SHP77 (cell line): ENCODE measurements at places on chromosomes 3 and 15.
A peak's percentile ranks its signal among the peaks of the same experiment; 100 is the strongest.

GRCh38 chr3:159711560-159712333 lies 276.9 kb upstream of the IL12A start:
- DNase-seq = no peak

GRCh38 chr3:163273694-163274093 lies 1777.1 kb downstream of the OTOL1 start:
- DNase-seq = no peak

DNA sequence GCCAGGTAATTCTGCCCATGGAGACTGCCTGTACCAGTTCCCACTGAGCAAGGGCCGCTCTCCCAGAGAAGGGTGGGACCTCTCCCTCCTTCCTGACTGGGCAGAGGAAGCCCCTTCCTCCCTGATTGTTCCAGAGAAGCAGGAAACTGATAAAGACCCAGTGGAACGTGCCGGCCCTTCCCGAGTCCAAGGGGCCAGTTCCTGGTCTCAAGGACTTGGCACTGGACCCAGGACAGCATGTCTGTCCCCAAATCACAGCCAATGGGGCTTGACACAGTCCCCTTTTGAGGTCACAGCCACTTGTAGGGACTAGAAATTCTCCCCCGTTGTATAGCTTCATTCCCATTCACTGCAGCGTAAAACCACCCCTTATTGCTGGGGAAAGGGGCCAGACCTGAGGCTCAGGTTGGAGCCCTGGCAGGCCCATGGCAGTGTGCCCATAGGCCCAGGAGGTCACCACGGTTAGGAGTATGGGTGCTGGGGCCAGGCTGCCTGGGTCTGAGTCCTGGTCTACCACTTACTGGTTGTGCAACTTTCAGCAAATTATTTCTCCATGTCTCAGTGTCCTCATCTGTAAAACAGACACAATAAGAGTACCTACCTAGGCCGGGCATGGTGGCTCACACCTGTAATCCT lies 18.1 kb downstream of the CSRNP1 start:
- DNase-seq = no peak

- peak; percentile 12 for DNase-seq
Observed at GRCh38 chr15:27742751-27743477, 356.2 kb downstream of the OCA2 start.

DNA sequence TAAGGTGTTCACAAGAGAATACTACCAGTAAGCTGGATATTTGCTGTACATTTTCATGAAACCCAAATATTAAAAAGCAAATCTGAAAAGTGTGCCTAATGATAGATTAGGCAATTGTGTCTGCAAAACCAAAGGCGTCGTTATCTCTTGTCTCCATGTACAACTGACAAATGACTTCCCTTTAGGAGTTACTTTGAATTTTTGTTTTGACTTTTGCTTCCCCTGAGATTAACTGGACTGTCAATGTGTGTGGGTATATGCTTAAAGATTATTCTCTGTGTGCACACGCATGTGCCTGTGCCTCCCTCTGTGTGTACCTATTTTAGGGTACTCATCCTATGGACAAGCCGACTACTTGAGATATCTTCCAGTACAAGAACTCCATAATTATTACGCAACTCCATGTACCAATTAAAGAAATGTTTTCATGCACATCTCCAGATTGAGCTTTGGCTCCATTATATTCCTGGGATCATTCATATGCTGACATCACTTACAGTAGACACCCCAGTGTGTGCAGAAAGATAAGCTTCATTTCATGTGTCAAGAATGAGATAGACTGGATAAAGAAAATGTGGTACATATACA lies 431.2 kb upstream of the ADAMTS9 start:
- no peak for DNase-seq

GRCh38 chr3:141840737-141841544 lies 35.5 kb upstream of the ATP1B3 start:
- DNase-seq = no peak

DNA sequence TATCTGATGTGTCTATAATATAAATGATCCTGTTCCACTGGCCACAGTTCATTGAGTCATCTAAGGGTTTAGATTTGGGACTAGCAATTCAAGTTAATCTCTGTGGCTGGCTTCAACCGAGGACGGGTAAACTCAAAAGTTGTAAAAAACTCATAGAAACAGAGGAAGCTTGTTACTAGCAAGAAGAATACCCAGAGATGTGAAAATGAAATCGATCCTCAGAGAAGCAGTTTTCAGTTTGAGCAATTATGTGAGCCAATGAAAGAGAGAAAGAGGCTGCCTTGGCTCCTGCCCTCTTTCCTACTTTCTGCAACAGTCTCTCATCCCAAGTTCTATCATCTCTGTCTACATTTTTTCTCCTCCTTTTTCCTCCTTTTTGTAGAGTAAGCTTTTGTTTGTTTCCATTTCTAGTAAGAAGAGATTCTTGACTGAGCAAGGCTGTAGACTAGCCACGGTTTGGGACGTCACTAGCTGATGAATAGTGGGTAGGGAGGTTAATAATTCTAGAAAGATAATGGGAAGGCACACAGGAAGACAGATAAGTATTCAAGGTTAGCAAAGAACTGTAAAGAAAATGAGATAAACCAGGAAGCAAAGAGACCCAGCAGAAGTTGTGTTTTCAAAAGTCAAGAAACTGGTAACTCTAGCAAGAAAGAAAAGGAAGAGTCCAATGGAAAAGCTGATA lies 298.9 kb upstream of the NR2F2 start:
- DNase-seq = no peak

DNA sequence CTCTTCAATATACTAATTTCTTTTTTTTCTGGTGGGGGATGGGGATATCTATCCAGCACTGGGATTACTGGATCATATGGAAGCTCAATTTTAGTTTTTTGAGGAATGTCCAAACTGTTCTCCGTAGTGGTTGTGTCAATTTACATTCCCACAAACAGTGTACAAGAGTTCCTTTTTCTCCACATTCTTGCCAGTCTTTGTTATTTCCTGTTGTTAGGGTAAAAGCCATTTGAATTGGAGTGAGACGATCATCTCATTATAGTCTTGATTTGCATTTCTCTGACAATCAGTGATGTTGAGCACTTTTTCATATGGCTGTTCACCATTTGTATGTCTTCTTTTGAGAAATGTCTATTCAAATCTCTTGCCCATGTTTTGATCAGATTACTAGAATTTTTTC lies 12.8 kb upstream of the WDR49 start:
- DNase-seq = no peak

- no peak for DNase-seq
Observed at GRCh38 chr3:96264701-96265100, 549.7 kb upstream of the EPHA6 start.

GRCh38 chr15:49868348-49868747 lies 247.5 kb downstream of the DTWD1 start:
- no peak for DNase-seq
